Renal cortical epithelial cell (primary cell): ENCODE measurements at places on chromosomes 11 and 22. TPM values are rescaled to one million over a fixed set of nuclear protein-coding genes. Genes with fewer than 3 reads are reported as not detected.

DNA sequence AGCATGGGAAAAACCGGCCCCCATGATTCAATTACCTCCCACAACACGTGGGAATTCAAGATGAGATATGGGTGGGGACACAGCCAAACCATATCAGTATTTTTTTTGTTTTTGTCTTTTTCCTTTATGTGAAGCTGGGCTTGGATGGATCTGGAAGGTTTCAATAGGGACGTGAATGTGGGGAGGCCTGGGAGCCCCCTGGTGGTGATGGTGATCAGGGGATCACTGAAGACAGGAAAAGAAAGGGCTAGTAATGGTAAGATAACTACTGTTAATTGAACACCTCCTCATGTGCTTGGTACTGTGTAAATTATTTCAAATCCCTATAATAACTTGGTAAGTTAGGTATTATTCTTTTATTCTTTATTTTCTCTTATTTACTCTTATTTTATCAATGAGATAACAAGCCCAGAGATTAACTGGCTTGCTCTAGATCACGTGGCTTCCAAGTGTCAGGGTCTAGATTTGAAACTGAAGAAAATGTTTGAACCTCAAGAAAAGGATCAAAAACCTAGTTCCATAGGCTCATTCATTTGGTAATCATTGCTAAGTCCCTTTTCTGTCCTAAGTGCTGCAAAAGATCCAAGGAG lies 364.2 kb downstream of the TENM4 start:
- DNase-seq = no peak

DNA sequence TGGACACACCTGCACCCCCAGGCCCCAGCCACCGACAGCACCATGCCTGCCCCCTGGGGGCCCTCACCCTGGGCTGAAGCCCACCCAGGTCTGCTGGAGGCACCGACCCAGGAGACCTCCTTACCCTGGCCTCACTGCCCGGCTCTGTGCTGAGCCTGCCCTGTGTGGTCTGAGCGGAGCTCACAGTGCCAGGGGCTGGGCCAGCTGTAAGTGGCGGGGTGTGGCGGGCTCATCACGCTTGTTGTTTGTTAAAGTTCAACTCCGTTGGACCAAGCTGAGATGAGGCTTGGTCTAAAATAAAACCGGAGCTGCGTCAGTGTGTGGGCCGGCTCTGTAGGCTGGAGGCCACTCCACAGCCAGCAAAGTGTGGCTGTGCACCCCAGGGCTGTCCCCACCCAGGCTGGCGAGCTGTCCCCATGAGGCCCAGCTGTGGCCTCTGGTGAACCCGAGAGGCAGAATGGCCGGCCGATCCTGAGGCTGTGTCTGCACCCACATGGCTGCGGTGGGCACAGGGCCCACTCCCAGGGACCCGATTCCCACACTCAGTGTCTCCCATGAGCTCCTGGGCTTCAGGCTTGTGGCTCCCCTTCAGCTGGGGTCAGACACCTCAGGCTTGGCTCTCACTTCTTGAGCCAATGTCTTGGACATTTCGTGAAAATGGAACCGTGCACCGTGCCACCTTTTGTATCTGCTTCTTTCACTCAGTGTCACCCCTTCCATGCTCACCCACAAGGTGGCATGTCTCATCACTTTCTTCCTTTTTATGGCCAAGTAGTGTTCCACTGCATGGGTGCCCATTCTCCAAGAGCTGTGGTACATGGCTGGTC lies 137.9 kb downstream of the CTTN start:
- no peak for DNase-seq

Gene KLHDC7B
- total RNA-seq = 0.15 and 0.17 TPM in 2 replicates

- DNase-seq = no peak
Observed at GRCh38 chr11:61779666-61780525, 12.5 kb downstream of the TMEM258 start.

Gene SMTNL1
- total RNA-seq = not detected in 2 replicates
